ENCODE measurements at places on chromosomes 2 and 18. TPM values are rescaled to one million over a fixed set of nuclear protein-coding genes. Genes with fewer than 3 reads are reported as not detected.
A peak's percentile ranks its signal among the peaks of the same experiment; 100 is the strongest.

GRCh38 chr2:95122197-95122551 is 566 bp upstream of the MRPS5 start:
- no peak for DNase-seq

DNA sequence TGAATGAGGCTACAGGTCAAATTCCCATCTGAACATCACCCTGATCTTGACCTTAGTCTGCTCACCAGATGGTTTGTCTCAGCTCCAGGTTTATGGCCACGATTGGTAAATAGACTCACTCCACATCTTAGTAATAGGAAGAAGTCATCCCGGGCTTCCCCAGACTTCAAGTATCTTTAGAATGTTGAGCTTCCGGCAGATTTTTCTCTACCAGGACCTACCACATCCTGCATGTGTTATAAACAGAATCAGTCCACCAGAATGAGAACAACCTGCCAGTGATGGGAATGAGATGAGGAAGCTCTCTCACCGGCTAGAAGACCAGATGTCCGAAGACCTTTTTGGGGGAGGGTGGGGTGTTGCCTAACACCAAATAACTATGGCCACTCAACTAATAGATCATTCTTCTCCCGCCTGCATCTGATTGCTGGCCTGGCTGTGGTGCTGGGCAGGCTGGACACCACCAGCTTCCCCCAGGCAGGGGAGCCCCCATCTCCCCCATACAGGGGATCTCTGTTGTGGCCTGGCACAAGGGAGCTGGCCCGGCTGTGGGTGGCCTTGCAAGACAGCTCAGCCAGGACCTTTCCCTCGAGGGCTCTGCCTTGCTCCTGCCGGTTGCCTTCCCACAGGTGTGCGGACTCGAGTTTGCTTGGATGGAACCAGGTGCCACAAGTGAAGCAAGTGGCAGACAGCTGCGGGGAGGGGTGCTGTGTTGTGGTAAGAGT is 88.5 kb downstream of the SH3RF3 start:
- DNase-seq, result peak; percentile 38

DNA sequence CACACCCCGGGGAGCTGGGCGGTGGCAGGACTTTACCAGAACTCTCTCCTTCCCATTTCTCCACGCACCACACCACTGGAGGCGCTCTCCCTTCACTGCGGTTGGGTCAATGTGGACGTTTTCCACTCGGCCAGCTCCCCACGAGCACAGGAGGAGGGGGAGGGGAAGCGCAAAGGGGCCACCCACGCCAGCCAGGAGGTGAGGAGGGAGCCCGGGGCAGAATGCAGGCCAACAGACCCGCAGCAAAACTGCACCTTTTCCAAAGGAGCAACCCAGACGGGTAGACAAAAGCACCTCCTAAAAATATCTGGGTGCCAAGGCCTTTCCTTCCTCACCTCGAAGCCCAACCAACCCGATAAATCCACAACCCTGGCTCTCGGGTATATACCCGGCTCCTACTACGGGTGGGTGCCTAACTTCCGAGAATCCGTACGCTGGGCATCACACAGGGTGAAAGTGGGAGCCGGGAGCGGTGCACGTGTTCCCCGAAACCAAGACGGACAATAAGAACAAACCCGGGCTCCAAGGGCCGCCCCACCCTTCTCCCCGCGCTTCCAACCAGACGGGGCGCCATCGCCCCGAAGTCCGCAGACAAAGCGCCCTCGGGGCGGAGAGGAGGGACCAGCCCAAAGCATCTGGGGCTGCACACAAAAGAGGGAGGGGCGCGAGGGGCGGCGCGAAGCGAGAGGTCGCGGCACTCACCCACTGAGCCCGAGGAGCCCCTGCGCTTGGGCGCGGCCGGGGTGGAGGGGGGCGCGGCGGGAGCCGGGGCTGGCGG is 1.0 kb downstream of the RTN4 start:
- peak; percentile 75 for DNase-seq

LAMA1 gene
- total RNA-seq, result not detected

DNA sequence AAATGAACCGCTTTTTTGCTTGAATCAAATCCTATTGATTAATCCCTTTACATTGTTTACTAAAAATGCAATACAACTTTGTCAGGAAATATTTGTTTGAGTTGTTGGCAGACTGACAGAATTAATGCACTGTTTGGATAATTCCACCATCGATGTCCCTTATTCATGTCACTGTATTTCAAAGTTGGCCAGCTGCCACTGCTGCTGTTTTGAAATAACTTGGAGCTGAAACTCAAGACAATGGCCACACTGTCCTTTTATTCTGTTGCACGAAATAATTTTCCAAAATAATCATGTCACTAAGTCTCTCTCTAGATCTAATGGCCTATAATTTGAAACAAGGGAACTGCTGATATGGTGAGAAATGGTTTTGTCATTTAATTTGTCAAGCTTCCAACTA is 55.2 kb upstream of the PAX3 start:
- DNase-seq, result no peak

EVX2 gene
- total RNA-seq, result not detected

NLRC4 gene
- not detected for total RNA-seq

DNA sequence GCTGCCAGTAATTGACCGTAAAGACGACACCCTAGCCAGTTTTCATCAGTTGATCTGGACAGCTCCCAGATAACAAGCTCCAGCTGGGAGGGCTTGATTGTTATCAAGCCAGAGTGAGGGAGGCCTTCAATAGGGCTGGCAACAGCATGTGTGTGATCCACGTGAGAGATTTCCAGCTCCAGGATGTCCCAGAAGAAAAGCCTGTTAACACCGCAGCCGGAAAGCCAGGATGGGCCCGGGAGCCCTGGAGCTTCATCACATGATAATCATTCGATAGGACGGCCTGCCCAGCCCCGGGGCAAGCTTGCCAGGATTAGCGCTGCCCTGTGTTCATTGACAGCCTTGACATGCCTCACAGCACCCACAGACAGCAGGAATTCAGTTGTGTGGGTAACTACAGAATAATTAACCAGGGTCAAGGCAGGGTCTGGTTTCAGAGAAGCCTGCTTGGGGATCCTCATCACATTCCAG is 182.5 kb downstream of the C1D start:
- no peak for DNase-seq

DNA sequence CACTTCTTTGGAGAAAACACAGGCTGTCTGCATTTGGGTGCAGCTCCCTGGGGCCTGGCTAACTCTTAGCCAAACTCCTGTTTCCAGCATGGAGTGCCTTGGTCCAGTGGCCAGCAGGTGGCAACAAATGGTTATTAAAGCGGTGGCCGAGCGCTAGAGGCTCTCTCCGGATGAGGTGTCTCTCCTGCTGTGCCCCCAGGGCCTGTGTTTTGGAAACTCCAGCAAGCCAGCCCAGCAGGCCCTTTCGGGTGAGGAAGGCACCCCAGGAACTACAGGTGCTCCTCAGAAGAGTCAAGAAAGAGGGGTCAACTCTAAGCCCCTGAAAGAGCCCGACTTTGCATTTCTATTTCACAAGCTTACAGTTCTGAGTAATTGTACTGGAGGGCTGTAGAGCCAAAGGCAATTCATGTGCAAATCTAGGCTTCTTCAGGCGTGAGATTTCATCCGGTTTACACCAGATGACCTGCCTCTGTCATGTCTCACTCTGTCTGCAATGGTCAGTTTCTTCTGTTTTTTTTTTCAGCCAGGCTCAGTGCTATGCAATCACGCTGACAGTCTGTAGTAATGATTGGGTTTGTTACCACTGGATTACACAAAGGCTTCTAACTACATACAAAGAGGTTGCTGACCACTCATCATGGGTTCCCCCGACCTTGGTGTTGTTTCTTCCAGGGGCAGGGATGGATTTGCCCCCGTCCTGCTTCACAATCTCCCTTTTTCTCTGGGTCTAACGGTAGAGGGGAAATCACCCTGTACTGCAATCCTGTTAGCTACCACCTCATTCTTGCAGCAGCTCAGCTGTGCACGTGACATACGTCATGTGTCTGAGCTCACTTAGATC is 7.6 kb upstream of the CHRNA1 start:
- DNase-seq, result peak; percentile 67

COL4A3 gene
- not detected for total RNA-seq

- no peak for DNase-seq
Observed at GRCh38 chr2:23549821-23550530, 165.0 kb downstream of the KLHL29 start.

GRCh38 chr2:210309548-210310233 is 5.3 kb downstream of the MYL1 start:
- no peak for DNase-seq

DNA sequence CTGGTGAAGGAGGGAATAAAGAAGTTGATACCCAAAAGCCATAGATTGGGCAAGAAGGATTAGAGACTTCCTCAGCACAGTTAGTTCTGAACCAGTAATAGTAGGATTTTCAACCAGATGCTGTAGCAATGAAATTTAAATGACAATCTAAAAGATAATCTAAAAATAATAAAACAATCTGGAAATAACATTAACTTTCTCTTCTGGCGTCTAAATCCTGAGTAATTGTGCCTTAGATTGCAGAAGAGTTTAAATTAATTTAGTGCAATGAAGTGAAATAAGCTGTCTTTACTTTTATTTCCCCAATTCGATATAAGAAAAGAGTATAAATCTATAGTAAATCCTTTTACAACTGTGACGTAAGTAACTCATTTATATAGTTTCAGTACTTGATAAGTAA is 186.8 kb upstream of the DOK6 start:
- DNase-seq, result no peak

- no peak for DNase-seq
Observed at GRCh38 chr2:100879296-100879695, 59.4 kb downstream of the NPAS2 start.

CD28 gene
- 30.5 TPM for total RNA-seq

GRCh38 chr2:187918996-187919821 is 365.0 kb upstream of the TFPI start:
- no peak for DNase-seq

GRCh38 chr2:237858294-237859081 is 935 bp upstream of the RAMP1 start:
- DNase-seq, result peak; percentile 61

DNA sequence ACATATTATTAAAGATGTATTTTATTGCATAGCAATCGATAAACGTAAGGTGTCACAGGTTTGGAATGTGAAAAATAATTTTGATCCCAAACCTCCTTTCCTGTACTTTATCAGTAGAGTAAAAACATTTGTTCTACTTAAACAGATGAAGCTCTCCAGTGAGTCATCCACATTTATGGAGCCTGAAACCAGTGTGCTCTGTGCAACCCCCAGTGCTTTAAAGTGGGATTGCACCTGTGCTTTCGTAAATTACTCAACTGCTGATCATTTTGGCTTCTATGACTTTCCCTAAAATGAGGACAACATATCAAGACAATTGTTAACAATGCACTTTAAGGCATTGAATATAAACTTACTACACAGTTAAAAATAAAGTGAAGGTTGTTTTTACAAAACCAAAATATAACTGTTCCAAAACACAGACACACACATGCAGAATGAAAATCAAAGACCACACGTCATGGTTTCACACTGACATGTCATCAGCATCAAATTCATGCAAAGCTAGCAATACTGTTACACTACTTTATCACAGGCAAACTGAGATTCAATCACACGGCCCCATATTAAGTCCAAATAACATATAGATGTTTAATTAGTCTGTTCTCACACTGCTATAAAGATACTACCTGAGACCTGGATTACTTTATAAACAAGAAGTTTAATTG is 9.7 kb downstream of the TMEM18 start:
- DNase-seq, result no peak

- DNase-seq, result no peak
Observed at GRCh38 chr2:8882094-8882493, 44.7 kb upstream of the KIDINS220 start.

DNA sequence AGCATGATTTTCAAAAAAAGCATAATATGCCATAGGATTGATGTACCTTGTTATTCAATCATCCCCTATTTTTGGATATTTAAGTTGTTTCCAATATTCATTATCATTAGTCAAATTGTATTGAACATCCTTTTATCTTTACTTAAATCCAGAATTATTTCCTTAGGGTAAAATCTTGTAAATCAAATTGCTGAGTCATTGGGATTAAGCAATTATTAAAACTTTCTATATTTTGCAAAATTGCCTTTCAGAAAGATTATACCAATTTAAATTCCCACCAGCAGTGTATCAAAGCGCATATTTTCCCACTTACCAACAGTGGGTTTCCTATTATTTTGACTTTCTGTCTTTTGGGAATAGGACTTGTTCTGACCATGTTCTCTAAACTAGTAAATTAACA is 159.3 kb downstream of the SS18 start:
- no peak for DNase-seq

REG3A gene
- total RNA-seq, result not detected

GRCh38 chr18:43442571-43442970 is 165.3 kb upstream of the SYT4 start:
- no peak for DNase-seq

EPHA4 gene
- total RNA-seq, result 0.91 TPM
